GF-D8 (cell line): ENCODE measurements at places on chromosomes 3 and 15.

DNA sequence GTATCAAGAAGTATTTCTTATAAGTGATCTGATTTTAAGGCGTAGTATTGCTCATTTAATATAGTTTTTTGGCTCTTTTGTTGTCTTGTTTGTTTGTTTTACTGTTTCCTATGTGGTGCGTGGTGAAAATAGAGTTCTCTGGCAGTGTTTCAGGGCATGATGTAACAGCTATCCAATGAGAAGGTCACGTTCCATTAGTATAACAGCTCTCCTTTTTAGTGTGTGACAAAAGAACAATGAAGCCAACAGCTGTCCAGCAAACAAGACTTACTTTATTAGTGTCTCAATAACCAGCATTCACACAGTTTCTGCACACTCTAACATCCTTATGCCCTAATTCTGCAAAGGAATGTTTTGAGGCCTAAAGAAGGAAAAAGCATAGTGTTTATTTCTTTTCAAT, 127.9 kb downstream of the SLC25A26 start:
- no peak for DNase-seq

DNA sequence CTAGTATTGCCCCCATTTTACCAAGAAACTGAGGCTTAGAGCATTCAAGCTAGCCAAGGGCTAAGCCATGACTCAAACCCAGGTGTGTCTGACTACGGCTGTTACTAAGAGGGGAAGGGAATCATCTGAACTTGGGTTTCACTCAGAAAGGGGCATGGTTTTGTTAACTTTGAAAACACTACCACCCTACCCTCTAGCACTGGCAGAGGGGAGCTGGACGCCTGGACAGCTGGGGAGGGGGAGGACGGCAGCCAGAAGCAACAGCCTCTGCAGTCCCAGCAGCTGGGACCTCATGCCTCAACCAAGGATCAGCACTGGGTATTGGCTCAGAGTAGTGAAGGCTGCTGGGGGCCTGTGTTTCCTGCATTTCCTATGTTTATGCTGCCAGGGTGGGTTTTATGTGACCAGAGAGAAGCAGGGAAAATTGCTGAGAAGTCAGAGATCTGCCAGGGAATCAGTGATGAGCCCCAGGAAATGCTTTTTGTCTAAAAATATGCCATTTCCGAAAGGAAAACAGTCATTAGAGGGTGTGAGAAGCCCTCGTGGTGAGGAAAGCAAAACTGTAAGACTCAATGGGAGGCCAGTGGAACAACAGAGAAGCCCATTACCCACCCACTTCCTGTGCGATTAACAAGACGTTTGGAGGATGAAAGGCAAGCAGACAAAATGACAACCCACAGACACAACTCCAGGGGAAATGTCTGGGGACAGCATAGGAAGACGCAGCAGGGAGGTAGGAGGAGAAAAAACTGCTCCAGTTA, 41.2 kb downstream of the LIPC start:
- peak; percentile 16 for DNase-seq

- DNase-seq = no peak
Measured at GRCh38 chr3:115019900-115020299, 127.2 kb downstream of the ZBTB20 start.

- DNase-seq = no peak
Measured at GRCh38 chr3:62003835-62004234, 369.5 kb downstream of the FEZF2 start.

GRCh38 chr15:51793521-51794305, 35.7 kb upstream of the TMOD3 start:
- no peak for DNase-seq

GRCh38 chr3:18223974-18224373, 201.2 kb downstream of the SATB1 start:
- no peak for DNase-seq

DNA sequence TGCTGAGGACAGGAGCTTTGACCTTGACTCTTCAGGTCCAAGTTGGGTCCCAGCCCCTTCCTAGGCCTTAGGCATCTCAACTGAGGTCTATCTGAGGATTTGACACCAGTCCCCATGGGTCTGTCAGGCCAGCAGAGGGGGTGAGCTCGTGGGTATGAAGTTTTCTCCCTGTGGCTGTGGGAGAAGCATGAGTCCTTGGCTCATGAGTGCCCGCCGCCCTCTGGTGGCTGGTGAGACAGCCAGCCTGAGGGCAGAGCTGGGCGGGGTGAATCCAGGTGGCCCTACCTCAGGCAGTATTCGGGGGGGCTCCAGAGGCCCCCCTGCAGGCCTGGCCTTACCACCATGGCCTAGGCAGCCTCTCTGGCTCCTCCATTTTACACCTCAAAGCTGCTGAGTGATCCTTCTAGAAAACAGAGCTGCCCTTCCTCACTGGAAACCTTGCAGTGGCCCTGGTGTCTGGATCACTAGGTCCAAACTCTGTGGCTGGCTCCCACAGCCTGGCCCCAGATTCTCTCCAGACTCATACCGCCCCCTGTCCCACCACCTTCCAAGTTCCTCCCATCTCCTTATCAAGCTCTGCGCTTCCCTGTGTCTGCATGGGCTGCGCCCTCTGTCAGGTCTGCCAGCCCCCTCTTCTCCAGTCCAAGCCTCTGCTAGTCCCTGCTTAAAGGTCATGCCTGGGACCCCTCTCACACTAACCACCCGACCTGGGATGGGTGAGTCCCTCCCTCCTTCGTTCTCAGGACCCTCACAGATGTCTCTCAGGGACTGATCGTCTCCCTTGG, 16.1 kb downstream of the SH2D7 start:
- DNase-seq = peak; percentile 63

GRCh38 chr3:196311-197148, at the start of gene CHL1:
Gene CHL1, plus strand, starts transcription at chr3:196763. Its CDS starts 123,014 bp downstream, at chr3:319777.
- no peak for DNase-seq

DNA sequence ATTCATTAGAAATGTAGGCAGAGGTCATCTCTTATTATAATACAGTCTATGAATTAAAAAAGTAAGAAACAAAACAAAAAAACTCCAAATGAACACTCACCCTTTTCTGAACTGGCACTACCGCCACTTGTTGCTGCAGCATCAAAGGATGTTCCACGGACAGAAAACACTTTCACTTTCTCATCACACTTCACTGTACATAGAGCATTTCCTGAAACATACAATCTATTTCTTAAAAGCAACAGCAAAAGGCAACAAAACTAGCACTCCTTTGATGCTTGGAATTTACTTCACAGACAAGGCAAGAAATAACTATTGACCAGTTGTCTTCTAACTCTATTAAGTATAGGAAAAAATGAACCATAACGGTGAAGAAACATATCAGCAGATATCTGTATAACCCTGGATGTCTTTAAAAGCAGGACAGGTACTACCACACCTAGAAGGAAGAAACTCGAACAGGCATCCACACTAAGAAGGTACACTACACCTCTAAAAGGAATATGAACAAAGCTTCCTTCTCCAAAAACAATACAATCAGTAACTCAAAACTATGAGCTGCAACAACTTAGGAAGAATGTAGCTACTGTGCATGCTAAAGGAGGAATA, 24.9 kb downstream of the ETFA start:
- DNase-seq = no peak

GRCh38 chr3:107959550-107960154, 131.2 kb downstream of the CD47 start:
- no peak for DNase-seq

DNA sequence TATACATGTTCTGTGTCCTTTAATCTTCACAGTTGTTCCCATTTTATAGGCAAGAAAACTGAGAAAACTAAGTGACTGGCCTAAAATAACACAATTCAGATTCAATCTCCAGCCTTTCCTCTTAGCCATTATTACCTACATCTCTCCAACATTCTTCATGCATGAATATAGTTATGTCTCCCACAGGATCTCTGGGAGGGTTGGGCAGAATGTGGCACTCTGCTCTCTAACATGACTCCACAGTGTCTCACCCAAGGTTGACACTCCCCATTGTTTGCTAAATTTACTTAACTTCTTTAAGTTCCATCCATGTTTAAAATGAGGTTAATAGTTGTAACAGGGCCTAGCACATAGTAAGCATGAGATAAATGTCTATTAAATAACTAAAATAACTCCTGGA, 276.3 kb downstream of the ERC2 start:
- DNase-seq = no peak

- DNase-seq = no peak
Measured at GRCh38 chr3:180004542-180004941, 32.2 kb downstream of the PEX5L start.

- DNase-seq = no peak
Measured at GRCh38 chr3:126098391-126098858, 14.5 kb upstream of the SLC41A3 start.
